ENCODE measurements at places on chromosomes 7 and 10.

DNA sequence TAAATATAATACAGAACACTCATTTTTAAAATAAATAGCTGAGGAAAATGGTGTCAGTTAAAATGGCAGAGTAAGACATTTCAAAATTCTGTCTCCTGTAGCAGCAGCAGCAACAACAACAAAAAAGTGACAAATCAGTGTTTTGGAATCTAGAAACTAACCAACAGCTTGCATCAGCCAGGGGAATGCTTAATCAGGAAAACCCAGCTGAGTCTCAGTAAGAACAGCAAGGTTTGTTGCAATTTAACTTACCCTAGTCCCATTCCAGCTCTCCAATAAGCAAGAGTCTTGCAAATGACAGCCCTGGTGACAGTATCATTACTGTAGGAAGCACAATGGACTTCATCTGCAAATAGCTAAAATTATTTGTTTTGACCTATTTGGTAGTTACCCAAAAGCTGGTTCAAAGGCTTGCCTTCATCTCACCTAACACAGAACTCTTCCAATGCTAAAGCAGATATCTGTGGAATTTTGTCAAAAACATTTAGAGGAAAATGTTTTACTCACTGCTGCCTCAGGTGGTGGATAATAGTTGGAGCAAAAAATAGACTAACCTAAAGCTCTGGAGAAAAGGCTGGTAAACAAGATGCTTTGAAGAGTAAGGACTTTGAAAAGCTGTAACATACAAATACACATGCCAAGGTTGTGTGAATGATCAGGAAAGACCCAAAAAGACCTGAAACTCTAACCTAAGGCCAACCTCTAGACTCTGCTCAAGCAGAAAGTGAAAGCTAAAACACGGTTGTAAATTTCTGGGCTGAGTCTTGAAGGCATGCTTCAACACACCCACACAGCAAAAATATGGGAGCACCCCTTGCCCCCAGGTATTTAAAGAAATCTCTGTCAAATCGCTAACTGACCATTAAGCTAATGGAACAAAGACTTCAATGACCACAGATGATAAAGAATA, 9.9 kb upstream of the ARHGAP22 start:
- ATAC-seq = 0 out of 3 replicates have a peak, but pooled peaks have one; percentile 31

DNA sequence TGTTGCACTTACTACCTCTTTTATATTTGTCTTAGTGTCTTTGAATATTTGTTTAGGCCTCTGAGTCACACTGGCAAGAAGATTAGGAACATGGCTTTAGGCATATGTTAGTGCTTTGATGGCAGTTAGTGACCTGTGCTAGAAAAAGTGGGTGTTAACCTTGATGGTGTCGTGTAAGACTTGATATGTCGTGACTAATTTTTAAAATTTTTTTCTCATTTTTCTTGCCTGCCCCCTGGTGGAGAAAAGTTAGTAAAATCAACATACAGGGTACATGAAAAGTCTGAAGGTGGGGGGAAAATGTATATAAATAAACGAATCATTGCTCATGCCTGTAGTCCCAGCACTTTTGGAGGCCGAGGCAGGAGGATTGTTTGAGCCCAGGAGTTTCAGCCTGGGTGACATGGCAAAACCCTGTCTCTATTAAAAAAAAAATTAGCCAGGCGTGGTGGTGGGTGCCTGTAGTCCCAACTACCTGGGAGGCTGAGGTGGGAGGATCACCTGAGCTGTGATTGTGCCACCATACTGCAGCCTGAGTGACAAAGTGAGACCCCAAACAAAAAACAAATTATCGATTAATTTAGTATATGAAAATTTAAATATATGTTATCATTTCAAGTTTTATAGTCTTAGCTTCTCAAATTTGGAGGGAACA, 44.6 kb downstream of the TAX1BP1 start:
- ATAC-seq = peak; percentile 76

DNA sequence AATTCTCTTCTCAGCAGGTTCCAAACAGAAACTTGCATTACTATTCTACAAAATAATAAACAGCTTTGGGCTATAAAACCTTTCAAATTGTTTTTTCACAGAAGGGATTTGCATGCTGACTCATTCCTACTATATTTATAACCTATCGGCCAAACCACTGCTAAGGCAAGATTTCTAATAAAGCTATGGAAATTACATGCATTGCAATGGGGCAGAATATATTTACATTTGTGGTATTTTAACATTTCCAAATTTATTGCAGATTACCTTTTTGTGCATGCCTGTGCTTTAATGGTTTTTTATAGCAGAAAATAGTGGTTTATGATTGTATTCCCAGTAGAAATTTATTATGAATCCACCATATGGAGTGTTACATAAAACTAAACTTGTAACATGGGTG, 69.0 kb upstream of the NPVF start:
- ATAC-seq = no peak

GRCh38 chr10:132248455-132249225, 59.1 kb downstream of the STK32C start:
- ATAC-seq = peak; percentile 75

DNA sequence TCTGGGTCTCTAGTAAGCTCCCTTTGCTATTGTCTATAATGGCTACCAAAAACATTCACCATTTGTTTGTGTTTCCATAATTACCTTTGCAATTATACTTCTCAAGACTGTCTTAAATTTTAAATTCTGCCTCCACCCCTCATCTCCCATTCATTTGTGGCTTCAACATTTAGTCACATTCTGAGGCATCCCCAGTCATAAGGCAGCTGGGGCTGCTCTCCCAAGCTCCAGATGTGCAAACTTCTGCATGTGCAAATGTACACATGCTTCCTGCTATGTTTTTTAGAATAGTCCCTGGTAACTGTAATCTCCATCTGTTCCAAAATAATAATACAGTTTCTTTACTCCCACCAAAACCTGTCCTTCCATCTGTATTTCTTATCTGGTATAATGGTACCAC, 97.3 kb downstream of the CDK6 start:
- ATAC-seq = no peak

DNA sequence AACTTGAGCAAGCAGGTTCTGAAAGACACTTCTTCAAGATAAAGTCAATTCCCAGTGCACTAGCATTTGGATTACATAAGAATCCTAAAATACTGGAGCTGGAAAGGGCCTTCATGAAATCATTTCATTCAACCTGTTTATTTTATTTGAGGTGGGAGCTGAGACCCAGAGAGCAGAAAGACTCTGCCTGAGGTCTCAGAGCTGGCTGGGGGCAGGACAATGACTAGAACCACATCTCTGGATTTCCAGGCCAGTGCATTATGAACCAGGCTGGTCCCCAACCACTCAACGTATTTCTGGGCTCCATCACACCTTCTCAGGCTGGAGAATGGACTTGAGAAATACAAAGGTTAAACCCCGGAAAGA, 8.4 kb downstream of the ANXA11 start:
- peak; percentile 10 for ATAC-seq

Data from SK-N-SH treated with all-trans-retinoic acid at 6 μM for 48 hours (cell line).